Progenitor cell of endocrine pancreas (in vitro differentiated cells): ENCODE measurements at places on chromosomes 2 and 18.

- H3K4me3 ChIP-seq = no peak overlapping the region
- H3K36me3 ChIP-seq = peaks cover 16% of the 10 kb centered on the region
- H3K27ac ChIP-seq = no peak overlapping the region
- no peaks in the 10 kb centered on the region for H3K4me1 ChIP-seq
- no peaks in the 10 kb centered on the region for H3K27me3 ChIP-seq
- DNase-seq = no peak
These were observed 64.0 kb downstream of the BOLA3 start for GRCh38 chr2:74083750-74084149.

- H3K36me3 ChIP-seq = peaks cover 10% of the 10 kb centered on the region
- H3K27me3 ChIP-seq = no peaks in the 10 kb centered on the region
- H3K4me3 ChIP-seq = no peak overlapping the region
- no peak overlapping the region for H3K27ac ChIP-seq
- DNase-seq = no peak
These were observed 61.4 kb downstream of the ACSL3 start for GRCh38 chr2:222922019-222922800.

GRCh38 chr2:120791962-120792297, 56.3 kb downstream of the GLI2 start:
- H3K4me3 ChIP-seq = no peak overlapping the region
- peaks cover 10% of the 10 kb centered on the region for H3K4me1 ChIP-seq
- DNase-seq = no peak

- no peaks in the 10 kb centered on the region for H3K27me3 ChIP-seq
- no peak for DNase-seq
- H3K4me3 ChIP-seq = no peak overlapping the region
These were observed 33.5 kb downstream of the GALNT5 start for GRCh38 chr2:157291018-157291417.

DNA sequence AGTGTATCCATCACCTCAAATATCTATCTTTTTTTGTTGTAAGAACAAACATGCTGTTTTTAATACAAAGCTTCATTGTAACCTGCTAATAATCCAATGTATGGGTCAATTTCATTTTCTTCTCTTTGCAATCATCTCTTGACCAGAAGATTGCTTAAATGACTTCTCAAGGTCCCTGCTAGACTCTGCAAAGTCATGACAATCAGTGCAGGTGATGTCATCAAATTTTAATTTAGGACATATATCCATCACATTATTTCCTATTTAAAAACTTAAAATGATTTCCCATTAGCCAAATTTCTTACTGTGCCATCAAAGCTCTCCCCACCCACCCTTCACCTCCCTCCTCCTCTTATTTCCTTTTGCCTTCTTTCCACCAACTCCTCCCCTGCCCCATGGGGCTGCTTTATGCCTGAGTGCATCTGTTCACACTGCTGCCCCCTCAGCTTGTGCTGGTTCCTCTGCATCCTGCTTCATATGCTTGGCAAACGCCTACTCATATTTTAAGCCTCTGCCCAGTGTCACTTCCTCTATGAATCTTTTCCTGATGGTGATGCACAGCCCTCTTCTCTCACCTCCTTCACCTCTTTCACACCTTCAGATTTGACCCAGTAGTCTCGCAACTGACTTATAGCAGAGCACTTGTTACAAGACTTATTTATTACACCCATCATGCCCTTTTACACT, 20.3 kb downstream of the PLEK start:
- H3K27ac ChIP-seq = no peak overlapping the region
- peaks cover 2% of the 10 kb centered on the region for H3K4me1 ChIP-seq
- H3K36me3 ChIP-seq = no peaks in the 10 kb centered on the region
- peaks cover 16% of the 10 kb centered on the region for H3K27me3 ChIP-seq
